ENCODE measurements at places on chromosomes 4 and X.

- no peak for DNase-seq
Measured at GRCh38 chr4:88729146-88729760, 31.6 kb upstream of the NAP1L5 start.

- DNase-seq = no peak
Measured at GRCh38 chr4:154602404-154603020, 9.9 kb downstream of the FGG start.

GRCh38 chr4:138405934-138406567, 163.9 kb upstream of the SLC7A11 start:
- no peak for DNase-seq

DNA sequence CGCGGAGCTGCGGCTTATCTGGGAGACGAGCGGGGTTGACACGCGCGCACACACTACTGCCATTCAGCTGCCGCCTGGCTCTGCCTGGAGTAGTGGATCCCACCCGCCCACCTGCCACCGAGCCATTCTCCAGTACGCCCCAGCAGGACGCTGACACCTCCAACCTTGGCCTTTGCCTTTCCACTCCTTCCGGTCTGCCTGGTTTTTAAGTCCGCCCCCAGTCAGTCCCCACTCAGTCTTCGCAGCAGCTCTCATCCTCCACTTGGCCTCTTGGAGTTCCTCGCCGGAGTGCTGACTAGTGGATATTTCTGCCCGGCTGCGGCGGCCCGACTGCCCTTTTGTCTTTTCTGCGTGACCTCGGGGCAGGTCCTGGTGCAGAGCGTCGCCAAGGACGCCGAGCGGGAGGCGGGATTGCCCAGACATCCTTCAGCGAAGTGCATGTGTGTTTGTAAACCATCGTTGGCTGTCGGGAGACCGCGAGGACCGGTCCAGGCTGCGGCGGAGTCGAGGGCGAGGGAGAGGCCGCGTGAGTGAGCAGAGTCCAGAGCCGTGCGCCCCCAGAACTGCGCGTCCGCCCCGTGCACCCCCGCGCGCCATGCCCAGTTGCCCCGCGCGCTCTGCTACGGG, 1.1 kb downstream of the SLIT2 start:
- DNase-seq = no peak

- DNase-seq = no peak
Measured at GRCh38 chr4:53450773-53451172, 73.3 kb downstream of the FIP1L1 start.
